Activated T-cell treated with anti-CD3 and anti-CD28 coated beads, Interleukin-2, amount 50 U/mL, for 72 hours (primary cell): ENCODE measurements at places on chromosomes 13 and 19. TPM values are rescaled to one million over a fixed set of nuclear protein-coding genes. Genes with fewer than 3 reads are reported as not detected.

- H3K4me1 ChIP-seq: peaks cover 14% of the 10 kb centered on the region
- DNase-seq: no peak
- H3K4me3 ChIP-seq: peak within 1 kb of the TSS; percentile 85
- H3K27ac ChIP-seq: peak within 1 kb of the TSS; percentile 4
- no peaks in the 10 kb centered on the region for H3K36me3 ChIP-seq
These were observed at the start of gene REEP6 for GRCh38 chr19:1491114-1491848. TSS of gene REEP6 (plus strand) at chr19:1491181. CDS start at chr19:1491270, 89 bp downstream.

DNA sequence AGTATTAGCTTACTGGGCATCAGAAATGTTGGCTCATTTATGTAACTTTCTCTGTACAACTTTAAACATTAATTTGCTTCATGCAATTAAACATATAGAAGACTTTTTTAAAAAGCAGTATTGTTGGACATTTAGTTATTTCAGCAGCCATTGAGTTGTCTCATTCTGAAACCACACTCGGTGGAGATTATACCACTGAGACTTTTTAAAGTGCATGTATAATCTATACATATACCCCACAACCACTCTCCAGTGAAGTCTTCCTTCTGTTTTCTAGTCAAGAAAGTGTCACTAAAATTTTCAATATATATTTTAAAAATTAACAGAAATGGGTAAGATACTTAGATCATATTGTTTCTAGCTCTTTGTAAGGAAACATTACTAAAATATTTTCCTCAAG is 15.5 kb downstream of the SETDB2 start:
- peaks cover 13% of the 10 kb centered on the region for H3K36me3 ChIP-seq
- H3K27me3 ChIP-seq: no peaks in the 10 kb centered on the region
- DNase-seq: no peak
- no peak overlapping the region for H3K27ac ChIP-seq
- H3K4me1 ChIP-seq: peaks cover 10% of the 10 kb centered on the region

DNA sequence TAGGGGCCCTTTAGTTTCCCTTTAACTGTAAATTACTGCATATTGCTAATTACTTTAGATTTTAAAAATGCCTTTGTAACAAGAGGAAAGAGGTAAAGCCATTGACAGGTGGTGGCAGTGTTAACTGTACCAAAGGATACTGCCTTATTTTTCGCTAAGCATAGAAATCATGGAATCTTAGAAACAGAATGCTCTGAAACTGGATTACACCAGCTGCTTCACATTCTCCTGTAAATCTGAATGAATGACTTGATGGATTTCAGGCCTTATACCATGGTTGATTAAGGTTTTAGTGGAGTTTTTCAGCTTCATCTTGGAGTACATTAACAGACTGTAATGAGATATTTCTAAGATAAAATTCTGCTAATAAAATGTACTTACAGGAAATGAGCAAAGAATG is 25.2 kb downstream of the MICU2 start:
- H3K36me3 ChIP-seq: peaks cover 7% of the 10 kb centered on the region
- H3K4me1 ChIP-seq: peaks cover 54% of the 10 kb centered on the region
- no peak overlapping the region for H3K27ac ChIP-seq
- DNase-seq: no peak
- H3K4me3 ChIP-seq: no peak overlapping the region
- H3K27me3 ChIP-seq: no peaks in the 10 kb centered on the region

- no peaks in the 10 kb centered on the region for H3K4me1 ChIP-seq
- H3K36me3 ChIP-seq: no peaks in the 10 kb centered on the region
- no peaks in the 10 kb centered on the region for H3K27me3 ChIP-seq
- H3K4me3 ChIP-seq: no peak overlapping the region
- no peak overlapping the region for H3K27ac ChIP-seq
These were observed 166.7 kb upstream of the TSHZ3 start for GRCh38 chr19:31515931-31516330.

DNA sequence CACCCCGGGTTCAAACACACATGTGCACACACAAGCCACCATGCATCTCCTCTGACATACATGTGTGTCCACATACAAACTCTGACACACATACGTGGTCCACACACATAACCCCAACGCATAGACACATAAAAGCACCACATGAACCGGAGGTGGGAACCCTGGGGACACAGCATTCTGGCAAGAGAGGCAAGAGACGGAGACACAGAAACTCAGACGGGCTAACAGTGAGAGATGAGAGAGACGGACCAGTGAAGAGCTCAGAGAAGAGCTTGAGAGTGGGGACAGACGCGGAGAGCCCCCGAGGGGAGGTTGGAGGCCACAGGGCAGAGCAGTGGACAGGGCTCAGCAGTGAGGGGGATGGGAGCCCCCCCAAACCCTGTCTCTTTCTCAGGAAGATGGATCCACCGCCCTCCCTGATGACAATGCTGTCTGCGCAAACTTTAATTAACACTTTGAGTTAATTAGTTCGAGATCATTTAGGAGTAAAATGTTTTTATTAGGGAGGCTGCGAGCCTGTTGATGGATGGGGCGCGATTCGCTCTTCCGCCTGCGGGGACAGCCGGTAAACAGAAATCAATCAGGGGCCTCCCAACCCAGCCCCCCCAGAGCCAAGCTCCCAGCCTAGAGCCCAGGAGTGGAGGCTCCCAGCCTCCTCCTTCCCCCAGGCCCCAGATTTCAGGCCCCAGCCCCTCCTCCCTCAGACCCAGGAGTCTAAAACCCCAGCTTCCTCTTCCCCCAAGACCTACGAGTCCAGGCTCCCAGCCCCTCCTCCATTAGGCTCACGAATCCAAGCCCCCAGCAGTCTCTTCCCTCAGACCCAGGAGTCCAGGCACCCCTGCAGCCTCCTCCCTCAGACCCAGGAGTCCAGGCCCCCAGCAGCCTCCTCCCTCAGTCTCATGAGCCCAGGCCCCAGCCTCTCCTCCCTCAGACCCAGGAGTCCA is 9.5 kb upstream of the ERFL start:
- no peaks in the 10 kb centered on the region for H3K36me3 ChIP-seq
- H3K4me3 ChIP-seq: no peak overlapping the region
- no peak overlapping the region for H3K27ac ChIP-seq
- peaks cover 19% of the 10 kb centered on the region for H3K27me3 ChIP-seq

GRCh38 chr13:105442949-105443699 is 1092.3 kb downstream of the EFNB2 start:
- no peak for DNase-seq
- H3K36me3 ChIP-seq: no peaks in the 10 kb centered on the region
- no peak overlapping the region for H3K27ac ChIP-seq

DNA sequence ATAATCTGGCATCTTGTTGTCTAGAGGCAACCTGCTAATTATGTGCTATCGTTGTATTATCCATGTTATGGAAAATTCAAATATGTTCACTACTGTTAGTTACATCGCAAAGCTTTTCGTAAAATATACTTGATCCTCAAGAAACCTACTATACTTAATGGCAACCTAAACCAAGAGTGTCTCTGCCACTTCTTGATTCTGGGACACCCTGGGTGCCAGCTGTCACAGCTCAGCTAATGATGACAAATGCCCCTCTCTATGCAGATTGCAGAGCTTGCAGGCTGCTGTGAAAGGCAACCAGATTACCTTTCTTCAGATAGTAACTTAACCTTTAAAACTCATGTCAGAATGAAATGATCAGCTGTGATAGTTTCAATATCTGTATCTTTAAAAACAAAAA is 8.9 kb upstream of the MAB21L1 start:
- no peak for DNase-seq
- no peak overlapping the region for H3K27ac ChIP-seq
- H3K4me3 ChIP-seq: no peak overlapping the region
- no peaks in the 10 kb centered on the region for H3K27me3 ChIP-seq
- H3K36me3 ChIP-seq: no peaks in the 10 kb centered on the region
- H3K4me1 ChIP-seq: no peaks in the 10 kb centered on the region

GRCh38 chr19:43726736-43727592 is 11.1 kb downstream of the IRGC start:
- DNase-seq: no peak
- no peaks in the 10 kb centered on the region for H3K36me3 ChIP-seq
- H3K27ac ChIP-seq: no peak overlapping the region
- H3K27me3 ChIP-seq: no peaks in the 10 kb centered on the region

- H3K27me3 ChIP-seq: no peaks in the 10 kb centered on the region
- no peaks in the 10 kb centered on the region for H3K36me3 ChIP-seq
- H3K4me3 ChIP-seq: peak overlapping the region; percentile 31
- H3K27ac ChIP-seq: no peak overlapping the region
- H3K4me1 ChIP-seq: peaks cover 13% of the 10 kb centered on the region
These were observed 7.2 kb upstream of the ACER1 start for GRCh38 chr19:6340493-6341201.

DHRS12 gene
- total RNA-seq: 8.0 TPM

OR1I1 gene
- not detected for total RNA-seq

ELSPBP1 gene
- not detected for total RNA-seq

JSRP1 gene
- 1.6 TPM for total RNA-seq

ZBTB7A gene
- 39.6 TPM for total RNA-seq

SLC1A6 gene
- not detected for total RNA-seq
